ENCODE measurements at places on chromosomes 12 and 14.

GRCh38 chr12:129660946-129661345 lies 242.9 kb downstream of the TMEM132D start:
- no peak for DNase-seq

DNA sequence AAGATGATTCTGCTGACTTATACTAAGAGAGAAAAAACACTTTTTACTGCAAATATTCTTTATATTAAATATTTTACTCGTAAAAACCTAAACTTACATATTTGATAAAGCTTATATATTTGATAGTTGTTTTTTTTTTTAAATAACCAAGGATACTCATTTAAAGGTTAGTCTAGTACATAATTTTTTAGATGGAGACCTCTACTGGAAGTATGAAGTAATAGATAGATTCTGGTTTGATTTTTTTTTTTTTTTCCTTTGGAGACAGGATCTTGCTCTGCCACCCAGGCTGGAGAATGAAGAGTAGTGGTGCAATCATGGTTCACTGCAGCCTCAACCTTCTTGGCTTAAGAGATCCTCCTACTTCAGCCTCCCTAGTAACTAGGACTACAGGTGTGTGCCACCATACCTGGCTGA lies 16.4 kb downstream of the ARID2 start:
- DNase-seq: no peak

DNA sequence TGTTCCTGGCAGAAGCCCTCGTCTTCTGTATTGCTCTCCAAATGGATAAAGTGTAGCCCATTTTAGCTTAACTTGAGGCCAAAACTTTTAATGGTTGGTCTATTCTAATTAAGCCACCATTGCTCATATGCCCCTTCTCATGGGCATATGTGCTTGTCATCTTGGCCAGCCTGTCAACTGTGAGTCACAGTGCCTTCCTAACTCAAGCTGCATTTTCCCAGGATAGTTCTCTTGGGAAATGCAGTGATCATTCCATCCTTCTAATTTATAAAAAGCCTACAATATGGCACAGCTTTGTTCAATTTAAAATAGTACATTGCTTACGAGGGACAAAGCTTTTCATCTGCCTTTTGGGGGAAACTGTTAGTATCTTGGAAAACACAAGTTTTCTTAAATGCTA lies 6.6 kb downstream of the PTHLH start:
- no peak for DNase-seq

DNA sequence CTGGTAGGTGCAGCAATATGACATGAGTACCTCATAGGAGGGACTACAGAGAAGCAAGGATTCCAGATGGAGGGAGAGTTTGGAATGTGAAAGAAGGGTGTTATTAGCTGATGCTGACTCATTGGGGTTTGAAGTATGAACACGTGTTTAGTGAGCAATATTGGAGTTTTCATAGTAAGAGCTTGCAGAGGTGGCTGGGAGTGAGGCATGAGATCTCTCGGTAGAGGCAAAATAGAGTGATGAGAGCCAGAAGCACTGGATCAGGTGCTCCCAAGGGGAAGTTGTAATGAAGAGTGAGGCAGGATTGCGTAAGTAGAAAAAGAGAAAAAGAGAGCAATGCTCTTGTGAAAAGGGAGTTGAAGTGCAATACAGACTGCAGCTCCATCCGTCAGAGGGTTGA lies 42.1 kb downstream of the MGST1 start:
- DNase-seq: no peak

- DNase-seq: no peak
Measured at GRCh38 chr12:5568325-5568981, 136.5 kb downstream of the NTF3 start.

GRCh38 chr14:101232340-101233020 lies 328.8 kb upstream of the DIO3 start:
- no peak for DNase-seq

DNA sequence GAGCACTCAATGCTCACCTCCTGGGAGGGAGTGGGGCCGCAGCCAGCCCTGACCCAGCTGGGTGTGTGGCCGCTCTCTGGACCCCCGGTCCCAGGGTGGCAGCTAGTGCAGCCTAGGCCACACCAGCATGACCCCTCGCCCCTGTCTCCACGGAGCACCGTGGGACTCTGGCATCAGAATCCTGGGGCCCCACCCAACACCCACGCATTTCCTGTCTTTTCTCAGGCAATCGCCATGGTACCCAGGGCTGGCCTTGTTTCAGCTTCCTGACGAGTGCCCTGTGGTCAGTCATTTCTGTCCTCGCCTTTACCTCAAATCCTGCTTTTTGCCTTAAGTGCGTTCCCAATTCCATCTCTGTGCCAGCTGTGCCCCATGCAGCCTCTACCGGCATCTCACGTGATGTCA lies 15.9 kb downstream of the PACS2 start:
- no peak for DNase-seq

GRCh38 chr12:41634091-41634490 lies 446.0 kb downstream of the PDZRN4 start:
- DNase-seq: no peak

DNA sequence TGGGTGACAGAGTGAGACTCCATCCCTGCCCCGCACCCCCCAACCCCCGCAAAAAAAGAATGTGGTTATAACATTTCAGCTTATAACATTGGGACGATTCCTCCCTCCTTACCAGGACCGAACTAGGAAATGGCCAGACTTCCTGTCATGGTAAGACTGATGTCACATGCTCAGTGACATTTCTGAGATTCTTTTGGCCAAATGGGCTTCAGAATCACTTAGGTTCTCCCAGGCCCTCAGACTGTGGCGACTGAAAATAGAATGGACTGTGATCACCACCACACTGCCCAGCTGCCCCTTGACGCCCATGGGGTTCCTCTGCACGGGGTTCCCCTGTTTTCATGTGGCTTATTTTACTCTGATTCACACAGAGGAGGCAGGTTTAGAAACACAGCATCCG lies 115.0 kb upstream of the EVL start:
- no peak for DNase-seq

Measured in CD4-positive, alpha-beta T cell treated with Interleukin-15 for 4 hours (primary cell).